HS-27A (cell line): ENCODE measurements at places on chromosomes 5 and 9.
A peak's percentile ranks its signal among the peaks of the same experiment; 100 is the strongest.

- no peak for DNase-seq
Measured at GRCh38 chr5:128965011-128965637, at the start of gene SLC27A6. SLC27A6 (plus strand) TSS chr5:128965488; CDS start chr5:128966138, 650 bp downstream.

DNA sequence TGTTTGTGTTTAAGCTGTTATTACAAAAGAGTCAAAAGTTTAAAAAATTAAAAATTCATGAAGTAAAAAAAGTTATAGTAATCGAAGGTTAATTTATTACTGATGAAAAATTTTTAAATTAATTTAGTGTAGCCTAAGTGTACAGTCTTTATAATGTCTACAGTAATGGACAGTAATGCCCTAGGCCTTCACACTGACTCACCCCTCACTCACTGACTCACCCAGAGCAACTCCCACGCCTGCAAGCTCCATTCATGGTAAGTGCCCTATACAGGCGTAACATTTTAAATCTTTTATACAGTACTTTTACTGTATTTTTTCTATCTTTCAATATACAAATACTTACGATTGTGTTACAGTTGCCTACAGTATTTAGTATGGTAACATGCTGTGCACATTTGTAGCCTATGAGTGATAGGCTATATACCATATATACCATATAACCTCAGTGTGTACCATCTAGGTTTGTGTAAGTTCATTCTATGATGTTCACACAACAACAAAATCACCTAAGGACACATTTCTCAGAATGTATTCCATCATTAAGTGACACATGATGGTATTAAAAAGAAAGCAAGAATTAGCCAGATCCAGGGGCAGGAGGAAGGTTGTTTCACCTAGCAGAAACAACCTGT lies 40.1 kb downstream of the DCAF10 start:
- DNase-seq, result peak; percentile 30

DNA sequence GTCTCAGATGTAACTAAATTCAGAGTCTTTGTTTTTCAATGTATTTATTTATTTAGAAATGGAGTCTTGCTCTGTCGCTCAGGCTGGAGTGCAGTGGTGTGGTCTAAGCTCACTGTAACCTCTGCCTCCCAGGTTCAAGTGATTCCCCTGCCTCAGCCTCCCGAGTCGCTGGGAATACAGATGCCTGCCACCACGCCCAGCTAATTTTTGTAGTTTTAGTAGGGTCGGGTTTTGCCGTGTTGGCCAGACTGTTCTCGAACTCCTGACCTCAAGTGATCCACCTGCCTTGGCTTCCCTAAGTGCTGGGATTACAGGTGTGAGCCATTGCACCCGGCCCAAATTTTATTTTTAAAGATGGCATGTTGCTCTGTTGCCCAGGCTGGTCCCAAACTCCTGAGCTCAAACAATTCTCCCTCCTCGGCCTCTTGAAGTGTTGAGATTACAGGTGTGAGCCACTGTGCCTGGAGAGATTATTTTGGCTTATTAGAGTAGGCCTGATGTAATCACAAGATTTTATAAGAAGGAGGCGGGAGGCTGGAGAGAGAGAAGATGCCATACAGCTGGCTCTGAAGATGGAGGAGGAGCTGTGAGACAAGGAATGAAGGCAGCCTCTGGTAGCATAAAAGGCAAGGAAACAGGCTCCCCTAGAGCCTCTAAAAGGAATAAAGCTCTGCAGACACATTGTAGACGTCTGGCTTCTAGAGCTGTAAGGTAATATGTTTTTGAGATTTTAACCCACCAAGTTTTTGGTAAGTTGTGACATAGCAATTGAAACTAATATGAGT lies 12.9 kb upstream of the KLF9 start:
- DNase-seq, result no peak

- no peak for DNase-seq
Measured at GRCh38 chr5:110055302-110055701, 365.6 kb downstream of the MAN2A1 start.

GRCh38 chr9:77632652-77633051 lies 15.5 kb downstream of the GNA14 start:
- no peak for DNase-seq

DNA sequence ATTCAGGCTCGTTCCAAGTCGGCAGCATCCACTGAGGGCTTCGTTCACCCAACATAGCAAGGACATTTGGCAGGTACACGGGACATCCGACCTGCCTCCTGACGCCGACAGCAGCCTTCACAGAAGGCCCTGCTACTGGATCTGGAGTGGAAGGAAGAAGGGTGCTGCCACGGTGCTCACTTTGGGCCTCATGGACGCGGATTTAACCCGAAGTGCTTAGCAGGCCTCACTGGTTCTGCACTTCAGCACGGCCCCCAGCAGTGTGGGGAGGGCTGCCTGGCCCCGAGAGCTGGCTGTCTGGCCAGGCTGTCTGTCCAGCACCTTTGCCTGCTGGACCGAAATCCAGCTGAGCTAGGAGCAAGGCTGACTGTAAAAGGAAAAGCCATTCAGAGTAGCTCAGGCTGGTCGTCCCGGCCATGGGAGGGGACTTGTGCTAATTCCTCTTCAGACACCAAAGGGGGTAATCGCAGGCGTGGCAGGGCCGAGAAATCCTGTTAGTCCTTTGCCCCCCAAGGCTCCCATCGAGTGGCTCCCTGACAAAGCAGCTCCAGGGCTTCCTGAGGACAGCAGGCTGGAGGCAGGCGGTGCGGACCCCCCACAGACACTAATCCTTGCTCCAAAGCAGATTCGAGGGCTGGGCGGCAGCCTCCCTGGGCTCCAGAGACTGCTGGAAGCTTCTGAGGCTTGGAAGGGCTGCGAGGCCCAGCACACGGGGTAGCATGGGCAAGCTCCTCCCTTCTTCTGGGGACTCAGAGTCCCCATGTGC lies 11.1 kb upstream of the RXRA start:
- no peak for DNase-seq
